ENCODE measurements at places on chromosomes 2 and 18.

DNA sequence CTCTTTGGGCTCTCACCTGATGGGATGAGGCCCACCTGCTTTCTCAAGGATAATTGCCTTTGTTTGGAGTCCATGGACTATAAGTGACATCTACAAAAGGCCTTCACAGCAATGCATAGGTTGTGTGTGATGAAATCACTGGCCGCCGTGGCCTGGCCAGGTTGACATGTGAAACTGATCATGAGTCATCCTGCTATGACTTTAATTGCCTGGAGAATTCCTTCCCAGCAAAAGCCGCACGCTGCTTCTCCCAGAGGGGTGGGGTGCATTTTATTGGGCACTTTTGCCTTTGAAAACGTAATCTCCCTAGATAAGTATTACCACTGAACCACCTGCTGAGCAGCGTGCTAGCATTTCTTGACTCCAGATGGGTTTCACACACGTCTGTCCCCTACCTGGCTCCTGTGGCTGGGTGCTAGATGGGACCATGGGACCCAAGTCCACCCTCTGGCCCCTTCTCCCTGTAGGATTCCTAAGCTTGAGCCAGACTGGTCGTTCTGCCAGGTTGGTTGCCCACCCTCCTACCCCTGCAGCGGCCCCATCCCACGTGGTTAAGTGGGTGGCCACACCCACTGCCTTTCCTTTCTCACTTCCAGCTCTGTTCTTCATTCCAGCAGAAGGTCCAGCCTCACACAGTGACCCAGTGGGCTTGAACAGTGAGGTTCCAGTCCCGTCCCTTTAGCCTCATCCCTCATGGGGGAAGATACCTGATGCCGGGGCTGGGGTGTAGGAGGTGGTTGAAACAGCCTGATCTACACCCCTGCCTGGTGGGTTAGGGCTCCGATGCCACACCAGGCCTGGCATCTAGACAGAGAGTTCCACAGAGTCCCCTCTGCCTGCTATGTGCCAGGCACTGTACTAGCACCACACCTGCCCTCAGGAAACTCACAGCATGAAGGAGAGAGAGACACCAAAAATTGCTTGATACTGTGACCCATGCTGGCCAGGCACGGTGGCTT is 89.6 kb downstream of the GBX2 start:
- no peak for DNase-seq

DNA sequence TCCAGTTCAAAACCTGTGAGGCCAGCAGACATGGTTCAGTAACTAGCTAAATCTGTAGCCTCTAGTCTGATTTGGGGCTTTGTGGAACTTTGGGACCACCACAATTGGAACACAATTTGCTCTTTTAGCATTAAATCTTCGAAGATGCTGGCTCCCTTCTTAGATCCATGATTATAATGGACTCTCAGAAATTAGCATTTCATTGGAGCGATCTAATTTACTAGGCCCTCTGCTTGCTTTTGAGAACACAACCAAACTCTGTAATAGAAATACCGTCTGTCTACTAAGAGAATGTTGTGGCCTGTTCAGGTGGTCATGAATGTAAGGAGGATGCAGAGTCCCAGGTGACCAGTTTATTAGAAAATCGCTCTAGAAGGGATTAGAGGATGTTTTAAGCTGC is 70.2 kb upstream of the LYPD6B start:
- no peak for DNase-seq

DNA sequence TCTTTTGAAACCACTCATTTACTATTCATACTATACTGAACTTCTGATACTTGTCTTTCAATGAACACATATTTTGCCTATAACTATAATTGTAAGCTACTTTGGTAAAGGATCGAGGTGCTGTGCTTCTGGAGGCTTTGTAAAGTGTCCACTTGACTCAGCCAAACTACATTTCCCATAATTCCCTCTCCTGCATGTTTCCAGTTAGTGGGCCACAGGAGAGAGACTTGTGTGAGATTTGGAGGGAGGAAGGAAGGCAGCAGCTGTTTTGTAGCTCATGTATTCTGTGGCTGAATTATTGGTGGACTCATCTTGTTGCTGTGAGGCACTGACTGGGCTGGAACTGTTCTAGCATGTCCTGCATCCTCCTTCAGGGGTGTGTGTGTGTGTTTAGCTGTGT is 328.8 kb downstream of the ARL6IP6 start:
- no peak for DNase-seq

DNA sequence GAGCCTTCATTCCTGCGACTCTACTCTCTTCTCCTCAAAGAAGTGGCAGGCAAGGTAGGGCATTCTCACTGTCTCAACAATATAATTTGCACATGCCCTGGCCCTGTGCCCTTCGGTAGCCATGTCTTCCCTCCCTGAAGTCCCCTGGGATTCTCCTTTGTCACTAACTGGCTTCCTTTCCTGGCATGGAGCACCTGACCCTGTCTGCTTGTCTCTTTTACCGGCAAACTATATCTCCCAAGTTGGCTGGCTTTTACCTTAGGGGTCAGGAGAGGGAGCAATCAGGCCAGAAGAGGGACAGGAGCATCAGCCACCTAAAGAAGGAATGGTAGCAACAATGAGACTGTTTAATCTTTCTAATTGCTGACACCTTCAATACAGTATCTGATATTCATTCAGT is 51.9 kb upstream of the RMDN2 start:
- no peak for DNase-seq

DNA sequence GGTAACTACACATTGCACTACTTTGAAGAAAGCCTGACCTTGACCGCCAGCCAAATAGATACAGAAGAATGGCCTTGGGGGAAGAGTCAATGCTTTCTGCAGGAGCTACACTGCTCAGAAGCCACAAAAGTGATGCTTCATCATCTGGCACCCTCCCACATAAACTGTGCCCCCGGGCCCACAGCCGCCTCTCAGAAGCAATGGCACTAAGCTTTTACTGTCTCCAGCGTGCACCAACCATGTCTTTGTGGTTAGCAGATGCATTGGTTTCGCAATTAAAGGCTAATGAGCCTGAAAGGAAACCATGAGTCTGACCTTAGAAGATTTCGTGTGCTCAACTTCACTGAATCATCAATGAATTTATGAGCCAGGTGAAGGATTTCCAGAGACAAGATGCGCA is 209.4 kb upstream of the TRIB2 start:
- peak; percentile 83 for DNase-seq

DNA sequence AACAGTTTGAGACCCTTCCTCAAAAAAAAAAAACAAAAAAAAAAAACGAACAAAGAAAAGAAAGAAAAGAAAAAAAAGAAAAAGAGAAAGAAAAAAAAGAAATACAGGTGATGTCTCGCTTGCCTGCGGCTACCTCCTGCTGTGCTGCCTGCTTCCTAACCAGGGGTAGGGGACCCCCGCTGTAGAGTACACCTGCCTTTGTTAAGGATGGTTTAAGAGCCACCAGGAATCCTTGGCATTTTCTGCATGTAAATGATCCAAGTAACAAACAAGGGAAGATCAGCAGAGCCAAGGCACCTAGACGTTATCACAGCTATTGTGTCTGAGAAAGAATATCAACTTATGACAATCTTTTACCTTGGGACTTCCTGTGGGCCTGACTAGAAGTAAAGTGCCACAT is 856.8 kb upstream of the GCFC2 start:
- no peak for DNase-seq

DNA sequence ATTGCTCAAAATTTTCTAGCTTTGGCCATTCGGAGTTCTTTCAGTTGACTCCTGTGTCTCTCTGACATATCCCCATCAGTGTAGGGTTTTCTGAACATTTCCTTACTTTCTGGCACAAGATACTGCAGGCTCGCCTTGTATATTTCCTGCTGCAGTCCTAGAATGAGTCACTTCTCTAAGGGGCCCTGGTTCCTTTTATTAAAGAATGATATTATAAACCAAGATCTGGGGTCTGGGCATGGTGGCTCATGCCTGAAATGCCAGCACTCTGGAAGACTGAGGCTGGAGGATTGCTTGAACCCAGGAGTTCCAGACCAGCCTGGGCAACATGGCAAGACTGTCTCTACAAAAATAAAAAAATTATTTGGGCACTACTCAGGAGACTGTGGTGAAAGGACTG is 3.0 kb upstream of the RPL37A start:
- DNase-seq = no peak

DNA sequence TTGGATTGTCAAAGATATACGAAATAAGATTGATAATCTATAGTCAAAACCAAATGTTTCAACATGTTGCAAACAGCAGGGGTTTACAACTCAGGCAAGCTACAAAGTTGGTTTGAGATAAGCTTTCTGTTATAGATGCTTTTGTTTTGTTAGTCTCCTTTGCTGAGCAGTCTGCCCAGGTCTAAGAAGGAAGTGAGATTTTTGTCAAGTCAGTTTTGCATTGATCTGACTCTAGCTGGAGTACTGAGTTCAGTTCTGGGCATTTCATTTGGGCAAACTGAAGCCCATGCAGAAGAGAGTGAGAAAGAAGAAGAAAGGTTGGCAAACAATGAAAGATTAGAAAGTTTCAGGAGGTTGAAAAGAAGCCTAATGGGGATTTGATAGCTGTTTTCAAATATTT is 983.0 kb upstream of the SLC39A10 start:
- no peak for DNase-seq

DNA sequence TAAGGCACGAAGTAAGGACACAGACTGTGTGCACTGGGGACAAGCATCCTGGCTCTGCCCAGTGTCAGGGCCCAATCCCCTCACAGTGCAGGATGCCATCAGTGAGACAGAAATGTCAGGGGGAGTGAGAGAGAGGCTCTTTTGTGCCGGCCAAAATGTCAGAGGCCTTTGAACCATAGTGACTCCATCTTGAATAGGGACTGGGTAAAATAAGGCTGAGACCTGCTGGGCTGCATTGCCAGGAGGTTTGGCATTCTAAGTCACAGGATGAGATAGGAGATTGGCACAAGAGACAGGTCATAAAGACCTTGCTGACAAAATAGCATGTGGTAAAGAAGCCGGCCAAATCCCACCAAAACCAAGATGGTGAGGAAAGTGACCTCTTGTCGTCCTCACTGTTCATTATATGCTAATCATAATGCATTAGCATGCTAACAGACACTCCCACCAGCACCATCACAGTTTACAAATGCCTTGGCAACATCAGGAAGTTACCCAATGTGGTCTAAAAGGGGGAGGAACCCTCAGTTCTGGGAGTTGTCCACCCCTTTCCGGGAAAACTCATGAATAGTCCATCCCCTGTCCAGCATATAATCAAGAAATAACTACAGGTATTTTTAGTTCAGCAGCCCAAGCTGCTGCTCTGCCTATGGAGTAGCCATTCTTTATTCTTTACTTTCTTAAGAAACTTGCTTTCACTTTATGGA is 337.4 kb downstream of the LPIN1 start:
- no peak for DNase-seq

GRCh38 chr2:226383461-226383860 is 416.2 kb downstream of the IRS1 start:
- no peak for DNase-seq

- no peak for DNase-seq
Observed at GRCh38 chr2:234355021-234355720, 141.7 kb downstream of the ARL4C start.

- DNase-seq = no peak
Observed at GRCh38 chr2:150168595-150169236, 318.8 kb downstream of the RND3 start.

DNA sequence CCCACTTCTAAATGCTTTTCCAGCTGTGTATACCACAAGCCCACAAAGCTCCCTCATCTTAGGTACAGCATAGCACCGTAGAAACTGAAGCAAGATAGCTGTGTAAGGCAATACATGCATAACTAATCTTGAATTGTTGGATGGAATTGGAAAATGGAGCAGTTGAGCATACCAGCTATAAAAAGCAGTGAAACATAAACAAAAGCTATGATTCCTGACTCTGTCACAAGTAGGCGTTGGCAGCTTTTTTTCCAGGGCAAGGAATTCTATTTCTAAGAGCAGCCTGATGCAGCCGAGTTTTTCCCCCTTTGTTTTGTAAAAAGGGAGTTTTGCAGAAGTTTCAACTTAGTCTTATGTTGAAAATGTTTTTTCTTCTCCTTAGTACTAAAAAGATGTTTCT is 32.4 kb downstream of the MOGAT1 start:
- DNase-seq = no peak

GRCh38 chr2:174145827-174146226 is 102.5 kb downstream of the OLA1 start:
- no peak for DNase-seq

DNA sequence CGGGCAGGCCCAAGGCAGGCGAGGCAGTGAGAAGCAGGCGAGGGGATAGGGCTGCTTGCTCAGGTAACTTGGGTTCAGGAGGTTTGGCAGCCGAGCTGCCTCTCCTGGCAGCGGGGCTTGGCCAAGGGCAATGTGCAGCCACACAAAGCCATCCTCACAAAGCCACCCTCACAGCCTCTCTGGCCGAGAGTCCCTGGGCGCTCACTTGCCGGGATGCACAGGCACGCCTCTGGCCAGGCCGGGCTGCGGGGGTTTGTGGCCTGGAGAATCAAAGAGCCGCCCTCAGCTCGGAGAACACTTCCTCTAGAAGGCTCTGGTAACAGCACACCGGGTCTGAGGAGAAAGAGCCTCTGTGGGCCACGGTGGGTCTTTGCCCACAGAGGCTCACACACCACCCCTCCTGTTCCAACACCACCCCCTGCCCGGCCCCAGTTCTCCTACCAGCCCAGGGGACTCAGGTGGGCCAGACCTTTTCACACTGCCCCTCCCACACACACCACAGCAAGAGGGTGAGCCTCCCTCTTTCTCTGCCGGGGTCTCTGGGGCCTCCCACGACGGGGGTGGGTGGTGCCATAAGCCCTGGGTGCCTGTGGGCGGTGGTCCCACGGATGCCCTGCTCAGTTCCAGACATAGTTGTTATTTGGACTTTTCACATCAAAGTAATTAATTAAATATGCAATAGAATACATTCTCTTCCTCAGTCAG is 186.9 kb downstream of the ZFP36L2 start:
- no peak for DNase-seq

DNA sequence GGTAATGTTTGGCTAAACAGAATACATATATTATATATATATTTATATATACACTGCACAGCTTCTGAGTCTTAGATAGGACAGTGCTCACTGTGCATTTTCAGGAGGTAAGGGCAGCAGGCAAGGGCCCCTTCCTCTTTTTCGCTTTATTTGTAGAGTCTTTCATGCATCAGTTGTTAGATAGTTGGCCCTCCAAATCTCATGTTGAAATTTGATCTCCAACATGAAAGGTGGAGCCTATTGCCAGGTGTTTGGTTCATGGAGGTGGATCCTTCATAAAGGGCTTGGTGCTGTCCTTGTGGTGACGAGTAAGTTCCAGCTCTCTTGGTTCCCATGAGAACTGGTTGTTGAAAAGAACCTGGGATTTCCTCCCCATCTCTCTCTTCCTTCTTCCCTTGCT is 48.1 kb downstream of the TSN start:
- DNase-seq = no peak

DNA sequence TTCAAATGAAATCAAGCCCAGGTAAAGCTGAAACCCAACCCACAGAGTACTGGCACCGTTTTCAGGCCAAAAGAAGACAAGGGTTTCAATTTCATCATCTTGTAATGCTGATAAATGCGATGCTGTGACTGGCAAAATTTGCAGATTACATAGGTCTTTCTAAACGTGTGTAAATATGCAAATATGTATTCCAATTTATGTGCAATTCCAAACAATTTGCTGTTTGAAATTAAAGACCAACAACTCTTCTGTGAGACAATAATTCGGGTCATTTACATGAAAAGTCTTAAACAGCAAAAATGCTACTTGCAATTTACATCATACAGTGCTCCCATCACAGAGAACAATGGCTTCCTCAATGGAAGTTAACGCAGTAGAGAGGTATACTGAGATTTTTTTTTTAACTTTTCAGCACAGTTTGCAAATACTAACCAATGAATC is 2.8 kb upstream of the ZNF532 start:
- no peak for DNase-seq

- DNase-seq = no peak
Observed at GRCh38 chr2:48694149-48694548, 61.4 kb downstream of the LHCGR start.

GRCh38 chr2:225597911-225598310 is 198.4 kb downstream of the NYAP2 start:
- DNase-seq = no peak

Data from CD4-positive, alpha-beta T cell treated with Interleukin-6 for 4 hours (primary cell).